Fibroblast of skin of abdomen (primary cell): ENCODE measurements at places on chromosomes 16 and 17.

- no peak for DNase-seq
These were observed 88.5 kb upstream of the ZNF267 start for GRCh38 chr16:31785126-31785525.

- no peak for DNase-seq
These were observed 770.8 kb upstream of the SOX9 start for GRCh38 chr17:71349908-71350600.

GRCh38 chr16:12092544-12092921, 116.0 kb downstream of the SNX29 start:
- DNase-seq, result peak; percentile 83

GRCh38 chr16:17070882-17071592, 399.7 kb downstream of the XYLT1 start:
- DNase-seq, result peak; percentile 17

DNA sequence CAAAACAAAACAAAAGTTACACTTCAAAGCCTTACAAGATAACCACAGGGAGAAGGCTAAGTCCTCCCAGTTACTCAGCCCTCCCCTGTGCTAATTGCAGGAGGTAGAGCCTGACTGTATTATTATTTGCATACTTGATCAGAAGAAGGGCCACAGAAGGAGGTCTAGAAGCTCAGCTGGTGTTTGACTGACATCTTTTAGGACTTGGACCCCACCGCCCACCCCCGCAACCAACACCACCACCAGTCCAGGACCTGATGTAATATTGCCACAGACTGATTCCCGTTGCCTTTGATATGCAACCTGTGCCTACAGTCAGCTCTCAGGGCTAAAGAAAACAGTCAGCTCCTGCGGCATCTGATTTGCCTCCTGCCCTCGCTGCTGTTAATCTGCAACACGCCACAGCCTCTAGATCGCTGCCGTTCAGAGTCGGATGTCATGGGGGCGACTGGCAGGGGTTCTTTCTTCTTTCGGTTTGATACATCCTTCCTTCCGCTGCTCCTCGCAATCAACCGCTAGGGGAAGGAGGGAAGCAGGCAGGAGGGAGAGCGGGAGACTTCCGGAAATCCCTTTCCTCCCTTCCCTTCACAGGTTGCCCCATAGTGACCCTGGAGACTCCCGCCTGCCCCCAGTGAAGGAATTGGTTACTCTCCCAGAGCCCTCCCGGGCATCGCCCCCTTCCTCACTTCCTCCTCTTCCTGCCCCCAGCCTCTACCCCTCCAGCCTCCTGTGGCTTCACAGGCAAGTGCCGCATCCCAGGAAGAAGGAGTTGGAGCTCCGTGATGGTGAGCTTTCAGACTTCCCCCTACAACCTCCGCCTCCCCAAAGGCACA, 90.5 kb upstream of the SOX9 start:
- peak; percentile 74 for DNase-seq

- no peak for DNase-seq
These were observed 22.6 kb downstream of the CNTNAP1 start for GRCh38 chr17:42704837-42705494.

GRCh38 chr17:43962479-43962878, 8.7 kb upstream of the PYY start:
- no peak for DNase-seq

DNA sequence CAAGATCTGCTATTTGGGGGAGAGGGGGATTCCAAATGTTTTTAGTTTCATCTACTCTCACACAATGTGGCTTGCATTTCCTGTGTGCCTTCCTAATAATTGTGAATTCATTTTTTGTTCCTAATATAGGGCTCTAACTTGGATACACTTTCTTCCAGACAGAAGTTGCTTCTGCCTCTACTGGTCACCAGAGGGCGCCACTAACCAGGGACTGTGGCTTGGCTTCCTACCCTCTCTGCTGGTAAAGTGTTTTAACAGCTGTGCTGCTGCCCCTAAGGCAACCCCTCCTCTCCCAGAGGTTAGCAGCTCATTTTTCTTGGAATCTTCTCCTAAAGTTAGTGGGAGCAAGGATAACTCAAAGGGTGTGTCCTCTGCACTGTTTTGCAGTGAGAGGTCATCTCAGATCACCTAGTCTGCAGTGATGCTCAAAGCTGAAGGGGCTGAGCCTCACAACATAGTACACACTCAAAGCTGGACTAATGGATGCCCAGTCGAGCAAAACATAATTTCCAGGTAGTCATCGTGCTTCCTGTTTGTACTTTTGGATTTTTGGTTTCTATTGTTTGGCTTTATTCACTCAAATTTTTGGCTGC, 5.0 kb upstream of the PRSS54 start:
- no peak for DNase-seq

GRCh38 chr17:81578561-81579225, 26.5 kb upstream of the FAAP100 start:
- no peak for DNase-seq

DNA sequence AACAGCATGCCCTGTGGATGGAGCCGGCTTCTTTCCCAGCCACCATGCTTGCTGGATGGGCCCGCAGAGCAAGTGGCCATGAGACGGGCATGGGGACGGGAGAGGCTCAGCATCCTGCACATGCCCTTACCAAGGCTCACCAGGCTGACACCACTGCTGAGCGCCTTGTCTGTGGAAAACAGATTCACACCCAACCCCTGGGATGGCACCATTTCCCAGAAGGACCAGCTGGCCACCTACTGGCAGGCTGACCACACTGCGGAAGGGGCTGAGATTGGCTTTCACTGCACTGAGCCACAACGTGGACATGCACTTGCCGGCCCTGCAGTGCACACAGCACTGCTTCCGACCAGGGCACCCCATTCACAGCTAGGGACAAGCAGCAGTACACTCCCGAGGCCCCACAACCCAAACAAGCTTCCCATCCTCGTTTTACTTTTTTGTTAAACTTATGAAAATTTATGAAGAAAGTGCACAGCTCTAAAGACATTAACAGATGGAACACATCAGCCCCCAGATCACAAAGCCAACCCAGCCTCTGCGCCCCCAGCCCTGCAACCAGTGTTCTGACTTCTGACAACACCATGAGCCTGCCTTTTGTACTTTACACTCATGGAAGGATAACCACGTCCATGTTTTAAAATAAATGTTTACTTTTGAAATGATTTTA, 13.9 kb upstream of the KRTAP17-1 start:
- peak; percentile 54 for DNase-seq

DNA sequence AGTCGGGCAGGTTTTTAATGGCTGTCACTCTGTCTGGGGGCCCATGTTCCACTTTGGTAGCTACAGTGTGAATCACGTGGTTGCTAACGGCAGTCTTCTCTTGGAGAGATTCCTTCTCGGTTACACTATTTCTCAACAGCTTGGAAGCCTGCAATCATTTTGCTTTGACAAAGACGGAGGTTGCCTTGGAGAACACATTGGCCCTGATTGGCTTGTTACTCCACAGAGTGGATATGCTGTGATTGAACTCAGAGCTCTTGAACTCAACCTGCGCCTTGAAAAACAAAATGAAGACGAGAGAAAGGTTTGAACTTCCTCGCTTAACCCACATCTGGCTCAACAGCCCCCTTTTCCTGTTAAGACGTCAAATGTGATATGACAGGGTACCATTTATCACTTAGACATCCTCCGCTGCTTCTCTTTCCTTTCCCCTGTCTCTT, 218.9 kb downstream of the MAF start:
- DNase-seq, result no peak

DNA sequence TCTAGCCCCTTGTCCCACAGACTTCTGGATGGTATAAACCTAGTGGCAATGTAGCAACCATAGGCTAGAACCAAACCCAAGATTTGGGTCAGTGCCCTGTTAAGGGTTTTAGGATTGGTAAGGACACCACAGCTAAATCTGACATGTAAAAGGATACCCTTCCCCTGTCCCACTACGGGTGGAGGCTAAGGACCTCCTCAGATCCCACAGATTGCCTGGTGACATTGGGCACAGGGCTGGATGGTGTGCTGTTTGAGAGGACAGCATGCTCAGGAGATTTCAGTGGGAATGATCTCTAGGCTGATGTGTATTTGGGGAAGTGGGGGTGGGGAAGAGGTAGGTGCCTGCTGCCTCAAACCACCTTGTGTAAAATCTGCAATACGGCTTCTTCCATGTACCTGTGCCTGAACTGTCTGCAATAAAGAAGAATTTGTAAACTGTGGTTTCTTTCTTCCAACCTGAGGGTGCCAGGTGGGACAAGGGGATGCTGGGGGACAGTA, 671 bp upstream of the EDC4 start:
- DNase-seq, result no peak

- DNase-seq, result peak; percentile 53
These were observed 15.9 kb downstream of the SOX9 start for GRCh38 chr17:72136692-72137091.

DNA sequence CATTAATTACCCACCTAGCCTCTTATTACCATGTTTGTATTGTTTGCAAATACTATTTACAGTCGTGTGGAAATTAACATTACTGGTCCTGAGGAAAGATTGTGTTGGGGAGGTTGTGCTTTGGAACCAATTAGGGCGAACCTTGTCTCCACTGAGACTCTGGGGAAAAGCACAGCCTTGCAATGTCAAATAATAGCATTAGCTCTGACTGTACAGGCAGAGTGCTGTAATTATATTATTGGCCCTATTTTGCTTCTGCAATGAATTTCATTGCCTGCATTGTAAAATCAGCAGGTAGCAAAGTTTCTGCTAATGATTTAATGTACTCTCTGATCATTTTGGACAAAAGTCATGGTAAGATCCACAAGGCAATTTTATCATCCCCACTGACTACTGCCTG, 97.0 kb downstream of the WWOX start:
- no peak for DNase-seq

GRCh38 chr17:81044764-81045589, 10.0 kb downstream of the BAIAP2 start:
- no peak for DNase-seq

DNA sequence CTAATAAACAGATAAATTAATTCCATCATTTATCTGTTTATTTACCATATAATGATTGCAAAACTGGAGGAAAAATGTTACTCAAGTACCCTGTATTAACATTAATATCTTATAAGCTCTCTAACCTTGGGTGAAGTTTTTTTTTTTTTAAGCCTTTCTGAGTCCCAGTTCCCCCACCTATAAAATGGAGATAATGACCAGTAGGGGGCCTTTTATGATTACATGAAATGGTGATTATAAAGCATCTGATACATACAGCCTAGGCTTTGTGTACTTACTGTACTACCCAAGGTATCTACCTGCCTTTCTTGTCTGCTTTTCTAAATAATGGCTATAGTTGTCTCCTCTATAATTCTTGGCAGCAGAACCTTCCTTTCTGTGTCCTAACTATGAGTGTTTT, 22.6 kb downstream of the LRRC36 start:
- DNase-seq, result peak; percentile 18

- no peak for DNase-seq
These were observed 3.0 kb upstream of the SLC6A4 start for GRCh38 chr17:30238387-30239088.

DNA sequence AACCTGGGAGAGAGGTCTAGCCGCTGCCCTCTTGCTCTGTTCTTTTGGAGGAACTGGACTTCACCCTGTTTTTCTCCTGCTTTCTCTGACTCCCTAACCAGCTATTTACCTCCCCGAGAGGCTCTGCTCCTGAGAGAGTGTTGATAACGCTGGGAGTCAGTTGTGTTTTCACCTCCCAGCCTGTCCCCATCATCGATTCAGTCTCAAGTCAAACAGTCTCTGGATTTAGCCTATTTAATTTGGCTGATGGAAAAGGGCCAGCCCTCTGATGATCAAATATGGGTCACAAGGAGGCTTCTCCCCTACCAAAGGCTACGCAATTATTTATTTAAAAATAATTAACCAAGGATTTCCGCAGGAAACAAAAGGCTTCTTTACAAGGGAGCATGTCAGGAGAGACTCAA, 31.8 kb downstream of the HNF1B start:
- no peak for DNase-seq

DNA sequence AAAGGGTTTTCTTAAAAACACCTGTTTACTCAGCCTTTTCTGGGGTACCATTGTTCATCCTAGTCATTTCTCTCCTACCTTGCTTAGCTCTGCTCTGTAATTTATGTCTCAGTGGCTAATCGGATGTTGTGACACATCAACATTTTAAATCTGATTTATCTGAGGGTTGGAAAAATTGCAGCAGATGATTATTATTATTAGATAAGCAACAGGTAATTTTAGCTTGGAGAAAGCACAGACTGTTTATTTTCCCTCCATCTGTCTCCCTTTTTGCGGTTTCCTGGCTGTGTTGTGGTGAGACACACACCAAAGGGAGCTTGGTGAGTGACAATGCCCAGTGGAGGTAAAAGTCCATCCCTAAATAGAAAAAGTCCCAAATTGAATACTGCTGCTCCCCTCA, 389.9 kb downstream of the UTP18 start:
- DNase-seq, result no peak

DNA sequence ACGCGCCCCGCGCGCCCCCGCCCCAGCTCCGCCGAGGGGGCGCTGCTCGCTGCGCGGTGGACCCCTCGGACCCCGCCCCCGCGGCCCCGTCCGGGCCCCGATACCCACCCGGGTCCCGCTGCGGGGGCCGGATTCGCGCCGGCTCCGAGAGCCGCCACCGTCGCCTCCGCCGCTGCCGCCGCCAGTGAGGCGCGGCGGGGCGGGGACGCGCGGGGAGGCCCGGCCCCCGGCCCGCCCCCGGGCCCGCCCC, at the start of gene TBC1D16:
TBC1D16 (minus strand) TSS at position 186 of the 250 bp plus-strand sequence. CDS start 22,325 bp downstream, outside the sequence.
- DNase-seq, result no peak

DNA sequence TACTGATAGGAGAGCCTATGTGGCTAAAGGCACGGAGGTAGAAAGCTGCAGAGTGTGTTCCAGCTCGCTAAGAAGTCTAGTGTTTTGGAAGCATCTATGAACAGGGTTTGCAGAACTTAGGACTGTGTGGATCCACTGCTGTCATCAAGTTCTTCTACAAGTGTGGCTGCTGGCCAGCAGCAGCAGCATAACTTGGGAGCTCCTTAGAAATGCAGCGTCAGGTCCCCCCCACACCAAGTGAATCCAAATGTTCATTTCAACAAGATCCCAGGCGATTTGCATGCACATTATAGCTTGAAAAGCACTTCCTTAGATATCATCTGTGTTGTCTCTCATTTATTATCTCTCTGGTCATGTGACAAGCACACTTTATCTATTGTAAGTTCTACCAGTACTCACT, 131.9 kb upstream of the SHISA6 start:
- no peak for DNase-seq
